ENCODE measurements at places on chromosomes 7 and 10.

DNA sequence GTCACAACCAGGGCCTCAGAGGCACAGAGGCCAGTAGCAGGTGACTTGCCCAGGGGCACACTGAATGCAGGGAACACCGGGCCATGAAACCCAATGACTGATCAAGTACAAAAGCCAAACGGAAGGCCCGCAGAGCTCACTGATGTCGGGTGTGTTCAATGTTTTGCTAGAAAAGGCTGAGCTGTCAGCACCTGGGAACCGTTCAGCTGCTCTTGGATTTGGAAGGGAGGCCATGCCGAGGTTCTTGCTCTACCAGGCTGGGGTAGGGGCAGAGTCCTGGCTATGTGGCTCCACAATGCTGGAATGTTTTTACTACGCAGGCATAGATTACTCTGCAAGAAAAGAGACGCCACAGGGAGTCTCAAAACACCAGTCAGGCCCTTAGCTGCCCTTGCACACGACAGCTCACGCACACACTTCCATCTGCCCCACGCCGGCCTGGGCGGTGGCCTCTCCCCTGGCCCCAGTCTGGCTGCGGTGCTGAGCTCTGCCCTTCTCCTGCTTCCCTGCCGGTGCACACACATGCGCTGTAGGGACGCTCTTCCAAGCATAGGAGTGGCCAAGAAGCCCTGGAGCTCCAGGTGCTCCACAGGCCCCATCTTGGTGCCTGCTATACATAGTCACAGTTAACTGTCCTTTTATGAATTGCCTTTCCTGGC lies 79.9 kb downstream of the ZRANB1 start:
- peak; percentile 34 for DNase-seq

DNA sequence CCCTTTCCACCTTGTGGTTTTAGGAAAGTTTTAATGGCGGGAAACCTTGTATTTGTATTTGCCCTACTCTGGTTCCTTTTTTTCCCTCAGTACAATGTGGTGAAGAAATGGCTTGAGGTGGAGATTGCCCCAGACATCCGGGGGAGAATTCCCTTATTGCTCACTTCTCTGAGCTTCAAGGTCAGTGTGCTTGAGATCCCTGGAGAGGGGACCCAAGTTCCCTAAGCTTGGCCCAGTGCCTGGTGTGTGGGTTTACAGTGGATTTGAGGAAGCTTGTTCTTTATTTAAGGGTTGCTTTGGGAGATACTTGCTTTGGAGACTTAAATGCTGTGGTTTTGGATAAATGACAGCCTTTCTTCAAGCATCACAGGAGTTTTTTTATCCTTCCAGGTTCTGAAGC lies 18.3 kb downstream of the CALHM2 start:
- peak; percentile 71 for DNase-seq

- no peak for DNase-seq
Observed at GRCh38 chr7:158015403-158016179, 572.0 kb downstream of the PTPRN2 start.

DNA sequence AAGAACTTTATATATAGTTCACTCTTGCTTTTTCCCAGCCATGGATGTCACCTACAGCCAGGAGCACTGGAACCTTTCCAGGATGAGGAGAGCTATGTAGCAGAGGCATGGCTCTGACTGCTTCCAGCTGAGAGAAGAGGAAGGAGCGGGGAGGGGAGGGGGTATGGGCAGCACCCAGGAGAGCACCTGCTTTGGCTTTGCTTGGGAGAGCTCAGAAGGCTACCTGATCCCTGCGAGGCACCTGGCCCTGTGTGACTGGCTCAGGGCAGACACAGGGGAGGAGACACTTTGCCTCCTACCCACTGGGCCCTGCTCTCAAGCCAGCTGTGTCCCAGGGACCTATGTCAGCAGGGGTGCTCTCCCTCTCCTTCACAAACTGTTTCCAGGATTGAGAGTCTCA lies 67.1 kb downstream of the HK1 start:
- DNase-seq = no peak

GRCh38 chr10:663466-663751 lies 26.1 kb downstream of the DIP2C start:
- DNase-seq = no peak

- DNase-seq = no peak
Observed at GRCh38 chr10:52668024-52668423, 104.6 kb downstream of the MBL2 start.

DNA sequence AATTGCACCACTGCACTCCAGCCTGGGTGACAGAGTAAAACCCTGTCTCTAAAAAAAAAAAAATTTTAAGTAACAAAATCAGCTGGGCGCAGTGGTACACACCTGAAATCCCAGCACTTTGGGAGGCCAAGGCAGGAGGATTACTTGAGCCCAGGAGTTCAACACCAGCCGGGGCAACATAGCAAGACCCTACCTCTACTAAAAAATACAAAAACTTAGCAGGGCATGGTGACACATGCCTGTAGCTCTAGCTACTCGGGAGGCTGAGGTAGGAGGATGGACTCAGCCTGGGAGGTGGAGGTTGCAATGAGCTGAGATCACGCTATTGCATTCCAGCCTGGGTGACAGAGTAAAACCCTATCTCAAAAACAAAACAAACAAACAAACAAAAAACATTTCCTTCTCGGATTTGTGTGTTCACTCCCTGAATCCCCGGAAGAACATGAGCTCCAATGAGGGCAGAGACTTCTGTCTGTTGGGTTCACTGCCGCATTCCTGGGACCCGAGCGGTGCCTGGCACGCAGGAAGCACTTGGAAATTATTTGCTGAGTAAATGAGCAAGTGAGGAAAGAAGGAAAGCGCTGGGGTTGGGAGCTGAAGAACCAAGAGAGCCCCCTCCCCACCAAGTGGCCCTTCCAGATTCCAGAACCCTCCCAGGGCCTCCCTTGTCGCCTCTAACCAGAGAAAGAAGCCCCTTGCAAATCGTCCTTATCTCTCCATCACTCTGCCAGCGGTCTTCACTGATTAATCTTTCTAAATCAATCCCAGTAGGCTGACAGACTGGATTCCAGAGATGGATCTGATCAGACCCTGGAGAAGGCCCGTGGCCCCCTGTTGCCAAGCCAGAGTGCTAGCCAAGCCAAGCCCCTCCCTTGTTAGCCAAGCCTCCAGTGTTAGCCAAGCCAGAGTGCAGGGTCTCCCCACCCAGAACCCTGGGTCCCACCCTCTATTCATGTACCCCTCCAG lies 6.2 kb downstream of the TNRC18 start:
- no peak for DNase-seq

DNA sequence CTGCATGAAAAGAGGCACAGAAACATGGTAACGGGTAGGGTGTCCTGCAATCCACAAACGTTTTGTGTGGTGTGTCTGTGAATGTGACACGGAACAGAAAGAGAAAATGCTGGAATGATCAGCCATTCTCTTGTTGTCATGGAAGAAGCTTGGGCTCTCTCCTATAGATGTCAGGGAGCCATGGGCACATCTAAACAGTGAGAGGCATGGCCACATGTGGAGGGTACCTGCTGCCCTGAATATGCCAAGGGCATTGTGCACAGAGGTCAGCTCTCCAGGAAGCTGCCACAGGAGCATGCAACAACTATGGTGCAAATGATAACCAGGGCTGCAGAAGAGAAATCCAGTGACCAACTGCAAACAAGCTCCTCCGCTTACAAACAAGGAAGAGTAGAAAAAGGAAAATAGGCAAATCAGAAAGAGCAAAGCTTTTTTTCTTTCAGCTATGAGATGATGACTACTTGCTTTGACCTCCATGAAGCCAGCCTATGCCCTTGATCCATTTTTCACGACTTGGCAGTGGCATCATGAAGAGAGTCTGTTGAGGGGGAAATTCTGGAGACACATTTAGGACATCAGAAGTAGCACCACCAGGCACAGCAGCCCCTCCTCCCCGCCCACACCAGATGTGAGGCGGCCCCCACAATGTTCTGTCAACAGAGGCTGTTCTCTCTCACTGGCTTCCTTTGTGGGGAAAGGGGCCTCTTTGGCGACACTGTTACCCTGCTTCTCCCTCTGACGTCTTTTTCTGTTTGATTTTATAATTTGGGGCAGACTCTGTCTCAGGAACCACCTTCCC lies 4.8 kb upstream of the PDE1C start:
- DNase-seq = no peak

DNA sequence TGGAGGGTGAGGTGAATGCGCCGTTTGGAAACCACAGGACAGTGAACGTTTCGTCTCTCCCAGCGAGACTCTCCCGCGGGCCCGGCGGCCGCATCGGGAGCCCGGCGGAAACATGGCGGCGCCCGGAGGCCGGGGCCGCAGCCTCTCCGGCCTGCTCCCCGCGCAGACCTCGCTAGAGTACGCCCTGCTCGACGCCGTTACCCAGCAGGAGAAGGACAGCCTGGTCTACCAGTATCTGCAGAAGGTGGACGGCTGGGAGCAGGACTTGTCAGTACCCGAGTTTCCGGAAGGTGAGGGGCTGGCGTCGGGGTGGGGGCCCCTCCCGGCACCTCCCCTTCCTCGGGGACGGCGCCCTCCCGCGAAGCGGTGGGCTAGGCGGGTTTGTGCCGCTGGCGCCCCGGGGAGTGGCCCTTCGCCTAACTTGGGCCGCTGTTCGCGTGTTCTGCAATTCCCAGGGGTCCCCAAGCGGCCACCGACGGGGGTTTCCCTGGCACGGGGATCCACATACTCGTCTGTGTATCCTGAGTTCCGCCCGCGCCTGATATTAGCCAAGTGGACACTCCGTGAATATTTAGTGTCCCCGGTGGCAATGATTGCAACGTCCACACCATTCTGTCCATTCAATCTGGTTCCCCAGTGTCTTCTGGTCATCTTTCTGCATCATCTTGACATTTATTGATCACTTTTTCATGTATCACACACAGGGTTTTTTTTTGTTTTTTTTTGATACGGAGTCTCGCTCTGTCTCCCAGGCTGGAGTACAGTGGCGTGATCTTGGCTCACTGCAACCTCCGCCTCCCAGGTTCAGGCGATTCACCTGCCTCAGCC lies 514 bp downstream of the NHLRC2 start:
- DNase-seq = peak; percentile 75

Data from Right ventricle myocardium superior (tissue), 1 donor.